Endothelial cell (in vitro differentiated cells): ENCODE measurements at places on chromosomes 16 and 17.
A peak's percentile ranks its signal among the peaks of the same experiment; 100 is the strongest.

DNA sequence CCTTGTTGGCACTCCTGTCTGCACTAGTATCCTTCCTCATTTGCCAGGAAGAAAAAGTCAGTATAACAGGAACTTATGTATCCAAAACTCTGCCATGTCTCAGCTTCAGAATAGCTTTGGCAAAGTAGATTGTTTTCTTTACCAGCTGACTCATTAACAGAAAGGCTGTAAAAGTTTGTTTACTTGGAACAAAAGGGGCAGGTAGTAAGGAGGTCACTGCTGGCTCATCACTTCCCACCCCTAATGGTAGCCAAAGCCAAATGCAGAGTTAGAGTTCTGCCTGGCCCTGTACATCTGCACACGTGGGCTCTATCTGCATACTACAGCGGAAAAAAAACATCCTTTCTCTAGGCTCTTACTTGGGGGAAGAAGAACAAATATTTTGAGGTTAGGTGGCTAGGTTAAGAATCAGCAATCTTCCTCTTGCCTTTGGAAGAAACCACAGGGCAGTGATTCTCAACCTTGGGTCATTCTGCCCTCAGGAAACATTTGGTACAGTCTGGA is 90.9 kb upstream of the BCAR1 start:
- no peak for DNase-seq

DNA sequence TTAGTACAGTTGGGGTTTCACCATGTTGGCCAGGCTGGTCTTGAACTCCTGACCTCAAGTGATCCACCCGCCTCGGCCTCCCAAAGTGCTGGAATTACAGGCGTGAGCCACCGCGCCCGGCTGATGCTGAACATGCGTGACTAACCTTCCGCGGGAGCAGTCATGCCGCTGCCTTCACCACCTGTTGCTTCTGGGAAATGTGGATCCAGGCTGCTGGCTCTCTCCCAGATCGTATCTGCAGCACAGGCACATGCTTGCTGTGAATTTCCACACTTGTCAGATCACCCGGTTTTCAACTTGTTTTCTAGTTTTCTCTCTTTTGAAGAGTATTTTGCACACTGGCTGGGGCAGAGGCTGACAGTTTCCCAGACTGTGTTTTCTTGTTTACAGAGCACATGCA is 97.9 kb downstream of the ADCY9 start:
- no peak for DNase-seq

- DNase-seq, result no peak
These were observed 86.4 kb upstream of the MYOCD start for GRCh38 chr17:12579288-12579687.

DNA sequence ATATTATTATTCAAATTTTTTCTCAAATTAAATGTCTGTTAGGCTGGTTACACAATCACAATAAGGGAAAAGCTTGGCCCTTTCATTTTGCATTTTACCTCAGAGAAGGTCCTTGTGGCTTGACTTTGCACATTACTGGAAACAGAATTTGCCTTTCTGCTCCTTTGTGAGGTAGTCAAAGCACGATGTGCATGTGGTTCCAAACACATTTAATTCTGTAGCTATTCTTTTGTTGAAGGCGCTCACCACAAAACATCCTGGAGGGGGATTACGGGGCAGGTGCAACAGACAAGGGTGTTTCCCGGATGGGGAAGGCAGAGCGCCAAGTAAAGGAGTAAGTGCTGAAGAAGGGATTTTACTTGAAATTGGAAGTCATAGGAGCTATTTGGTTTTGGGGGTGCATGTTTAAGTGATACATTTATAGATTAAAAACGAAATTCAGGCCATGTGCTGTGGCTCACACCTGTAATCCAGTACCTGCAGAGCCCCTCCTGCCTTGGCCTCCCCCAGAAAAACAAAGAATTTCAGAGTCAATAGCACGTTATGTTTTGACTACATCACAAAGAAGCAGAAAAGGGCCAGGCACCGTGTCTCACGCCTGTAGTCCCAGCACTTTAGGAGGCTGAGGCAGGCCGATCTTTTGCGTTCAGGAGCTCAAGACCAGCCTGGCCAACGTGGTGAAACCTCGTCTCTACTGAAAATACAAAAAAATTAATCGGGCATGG is 31.2 kb upstream of the TENT4B start:
- no peak for DNase-seq

GRCh38 chr16:73949574-73950320 is 346.9 kb upstream of the PSMD7 start:
- DNase-seq, result no peak

DNA sequence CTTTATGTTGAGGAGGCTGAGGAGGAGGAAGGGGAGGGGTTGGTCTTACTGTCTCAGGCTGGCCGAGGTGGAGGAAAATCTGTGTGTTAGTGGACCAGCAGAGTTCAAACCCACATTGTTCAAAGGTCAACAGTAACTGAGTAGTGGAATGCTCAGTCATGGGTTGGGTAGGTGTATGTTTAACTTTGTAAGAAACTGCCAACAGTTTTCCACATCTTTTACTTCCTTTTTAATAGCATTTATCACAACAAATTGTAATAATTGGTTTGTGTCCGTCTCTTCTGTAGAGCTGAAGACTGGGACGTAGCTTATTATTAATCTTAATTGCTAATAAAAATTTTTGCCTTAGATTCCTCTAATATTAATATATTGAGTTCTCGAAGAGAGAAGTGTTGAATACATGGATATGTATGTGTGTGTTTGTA is 5.3 kb downstream of the ATP6V0A1 start:
- no peak for DNase-seq

GRCh38 chr16:80208015-80208414 is 332.8 kb upstream of the DYNLRB2 start:
- DNase-seq, result no peak

DNA sequence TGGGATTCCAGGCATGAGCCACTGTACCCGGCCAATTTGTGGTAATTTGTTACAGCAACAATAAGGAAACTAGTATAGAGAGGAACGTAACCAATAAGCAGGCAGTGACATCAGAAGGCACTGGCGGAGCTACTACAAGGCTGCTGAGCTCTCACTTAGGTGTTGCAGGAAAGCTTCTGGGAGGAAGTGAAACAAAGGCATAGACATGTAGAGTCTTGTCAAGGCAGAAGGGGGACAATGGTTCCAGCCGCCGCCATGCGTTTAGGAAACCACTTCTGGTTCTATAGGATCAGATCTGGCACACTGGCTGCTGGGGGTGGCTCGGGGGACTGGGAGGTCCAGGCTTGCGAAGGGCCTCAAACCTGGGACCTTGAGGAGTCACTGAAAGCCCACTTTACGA is 9.4 kb upstream of the CPSF4L start:
- DNase-seq, result no peak

GRCh38 chr17:36730857-36731490 is 129.6 kb downstream of the MRM1 start:
- no peak for DNase-seq

DNA sequence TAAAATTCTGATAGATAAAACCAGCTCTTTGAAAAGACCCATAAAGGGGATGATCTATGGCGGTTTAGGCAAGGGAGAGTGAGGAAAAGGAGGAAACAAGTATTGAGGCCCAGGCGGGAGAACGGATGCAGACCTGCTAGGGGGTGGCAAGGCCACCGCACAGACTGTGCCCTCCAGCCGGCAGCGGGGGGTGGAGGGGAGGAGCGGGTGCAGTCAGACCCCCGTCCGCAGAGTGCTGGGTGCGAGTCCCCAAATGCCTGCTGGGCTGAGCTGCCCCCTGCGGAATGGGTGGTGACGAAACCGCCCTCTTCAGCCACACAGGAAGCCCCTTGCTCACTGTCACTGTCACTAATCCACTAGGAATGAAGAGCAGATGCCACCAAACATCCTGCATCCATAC is 46.0 kb downstream of the LMF1 start:
- no peak for DNase-seq

DNA sequence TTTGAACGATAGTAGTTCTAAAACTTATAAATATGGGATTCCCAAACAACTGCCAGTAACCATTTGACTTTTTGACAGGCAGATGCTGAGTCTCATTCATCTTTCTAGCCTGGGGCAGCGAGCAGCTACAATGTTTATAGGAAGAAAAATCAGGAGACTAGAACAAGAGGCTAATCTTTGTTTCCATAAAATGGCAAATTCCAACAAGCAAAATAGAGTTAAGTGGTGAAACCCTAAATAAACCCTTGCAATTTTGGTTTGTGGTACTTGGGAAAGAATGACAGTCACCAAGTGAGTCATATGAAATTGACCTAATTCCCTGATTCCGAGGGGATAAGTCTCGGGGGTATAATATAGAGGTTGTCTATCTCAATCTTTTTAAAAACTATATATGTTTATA is 27.3 kb upstream of the HS3ST2 start:
- no peak for DNase-seq

- DNase-seq, result no peak
These were observed 317.8 kb downstream of the GRIN2A start for GRCh38 chr16:9864461-9864860.

DNA sequence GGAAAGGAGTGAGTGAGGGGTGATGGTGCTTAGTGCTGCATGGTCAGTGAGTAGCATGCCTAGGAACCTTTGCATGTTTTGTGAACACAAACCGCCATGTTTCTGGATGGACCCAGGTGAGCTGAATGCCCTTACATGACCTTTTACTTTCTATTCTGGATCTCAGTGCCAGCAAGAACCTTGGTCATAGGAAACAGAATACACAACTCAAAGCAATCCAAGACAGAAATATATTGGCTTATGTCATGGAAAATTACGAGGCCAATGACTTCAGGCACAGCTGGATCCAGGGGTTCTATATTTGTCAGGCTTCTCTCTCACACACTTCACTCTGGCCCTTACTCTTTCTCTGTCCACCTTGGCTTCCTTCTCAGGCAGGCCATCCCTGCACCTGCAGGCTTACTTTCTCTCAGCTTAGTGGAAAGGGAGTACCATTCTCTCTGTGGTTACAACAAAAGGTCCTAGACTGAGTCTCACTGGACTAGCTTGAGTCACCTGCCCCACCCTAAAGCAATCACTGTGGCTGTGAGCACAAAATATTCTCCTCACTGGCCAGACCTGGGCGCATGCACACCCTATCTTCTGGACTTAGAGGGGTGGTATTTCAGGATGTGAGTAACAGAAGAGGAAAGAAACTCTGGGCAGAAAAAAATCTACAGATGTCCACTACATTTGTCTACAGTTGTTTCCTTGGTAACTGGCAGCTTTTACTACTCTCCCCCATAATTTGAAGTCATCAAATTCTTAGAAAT is 20.4 kb upstream of the CPNE2 start:
- no peak for DNase-seq

DNA sequence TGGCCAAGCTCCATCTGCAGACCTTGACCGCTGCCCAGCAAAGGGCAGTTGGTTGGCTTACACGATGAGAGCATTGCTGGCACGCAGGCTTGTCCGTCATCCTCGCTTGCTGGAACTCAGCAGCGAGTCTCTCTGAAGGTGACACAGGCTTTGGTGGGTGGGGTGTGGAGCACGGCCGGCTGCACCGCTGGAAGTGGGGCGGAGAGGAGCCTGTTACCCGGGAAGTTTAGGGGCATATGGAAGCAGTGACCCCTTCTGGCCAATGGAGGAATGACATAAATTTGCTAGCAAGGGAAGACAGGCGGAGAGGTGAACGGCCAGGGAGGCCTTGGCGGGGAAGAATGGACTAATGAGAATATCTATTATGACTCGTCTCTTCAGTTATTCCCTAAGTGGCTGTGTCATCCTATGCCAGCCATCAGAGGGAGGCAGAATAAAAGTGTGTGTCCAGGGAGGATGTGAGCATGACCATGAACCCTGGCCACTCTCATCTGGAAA is 65.9 kb upstream of the SDK2 start:
- peak; percentile 78 for DNase-seq

DNA sequence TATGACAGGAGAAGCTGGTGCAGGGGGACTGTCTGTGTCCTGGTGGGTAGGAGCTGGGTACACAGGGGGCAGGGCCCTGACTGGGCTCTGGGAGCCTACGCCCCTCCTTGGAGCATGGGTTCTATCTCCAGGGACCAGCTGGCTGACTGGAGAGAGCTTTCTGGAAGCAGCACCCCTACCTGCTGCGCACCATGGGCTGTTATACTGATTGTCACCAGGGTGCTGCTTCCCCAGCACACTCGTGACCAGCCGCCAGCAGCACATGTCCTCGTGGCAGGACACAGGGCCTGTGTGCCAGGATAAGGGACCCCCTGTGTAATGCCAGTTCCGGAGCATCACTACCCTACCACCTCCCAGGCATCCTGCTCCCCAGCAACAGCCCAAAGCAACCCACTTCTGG is 106.0 kb downstream of the AMFR start:
- no peak for DNase-seq

DNA sequence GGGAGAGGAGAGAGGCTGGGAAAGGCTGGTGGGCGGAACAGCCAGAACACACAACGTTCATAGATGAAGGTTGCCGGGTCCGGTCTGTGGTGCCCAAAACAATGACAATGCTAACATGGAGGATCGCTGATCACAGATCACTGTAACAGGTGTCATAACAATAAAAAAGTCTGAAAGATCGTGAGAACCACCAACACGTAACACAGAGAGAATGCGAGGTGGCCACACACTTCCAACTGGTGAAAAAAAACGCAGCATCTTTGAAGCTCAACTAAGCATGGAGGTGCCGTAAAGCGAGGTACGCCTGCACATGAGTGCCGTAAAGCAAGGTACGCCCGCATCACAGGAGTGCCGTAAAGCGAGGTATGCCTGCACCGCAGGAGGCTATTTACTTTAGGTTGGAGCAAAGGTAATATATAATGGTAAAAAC is 42.3 kb downstream of the ABR start:
- DNase-seq, result no peak

- no peak for DNase-seq
These were observed 15.1 kb downstream of the ZC3H18 start for GRCh38 chr16:88585269-88585668.

- DNase-seq, result no peak
These were observed 20.7 kb downstream of the GSG1L start for GRCh38 chr16:28042811-28043210.

DNA sequence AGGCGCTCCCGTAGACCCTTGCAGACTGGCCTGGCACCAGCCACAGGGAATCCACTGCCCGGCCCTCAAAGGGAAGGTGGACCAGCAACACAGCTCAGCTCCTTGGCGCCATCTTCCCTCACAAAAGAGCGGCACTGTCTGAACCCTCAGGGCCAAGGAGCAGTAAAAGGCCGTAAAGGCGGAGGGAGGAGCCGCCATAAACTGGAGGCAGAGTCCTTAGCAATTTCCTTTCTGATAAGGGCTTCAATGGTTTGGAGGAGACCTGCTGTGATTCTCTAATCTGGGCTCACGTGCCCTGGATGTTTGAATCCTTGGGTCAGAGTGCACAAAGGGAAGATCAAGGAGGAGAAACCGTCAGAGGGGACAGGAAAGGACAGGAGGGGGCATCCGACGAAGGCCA is 15.5 kb upstream of the AXIN2 start:
- no peak for DNase-seq

GRCh38 chr17:63426917-63427308 is 19.2 kb downstream of the CYB561 start:
- DNase-seq, result no peak

DNA sequence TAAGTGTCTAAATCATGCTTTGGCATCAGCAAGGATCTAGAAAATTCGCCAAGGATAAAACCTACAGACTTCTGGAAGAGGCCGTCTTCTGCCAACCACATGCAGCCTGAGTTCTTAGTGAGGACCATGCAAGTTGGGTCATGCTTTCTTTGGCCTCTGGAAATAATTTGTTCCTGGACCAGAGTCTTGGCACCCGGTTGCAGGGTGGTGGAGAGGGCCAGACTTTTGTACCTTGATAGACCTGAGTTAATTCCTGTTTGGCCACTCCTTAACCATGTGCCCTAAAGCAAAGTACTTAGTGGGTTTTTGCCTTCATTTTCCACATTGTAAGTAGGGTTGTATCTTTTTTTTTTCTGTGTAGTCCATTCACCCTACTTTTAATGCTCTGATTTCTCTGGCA is 283.4 kb upstream of the IRX5 start:
- DNase-seq, result no peak
